HTR-8/SVneo (cell line): ENCODE measurements at places on chromosomes 11 and 22.

- DNase-seq = no peak
Observed at GRCh38 chr22:26981541-26981940, 324.2 kb downstream of the MIAT start.

- no peak for DNase-seq
Observed at GRCh38 chr11:91158297-91158696, 935.4 kb upstream of the CHORDC1 start.

DNA sequence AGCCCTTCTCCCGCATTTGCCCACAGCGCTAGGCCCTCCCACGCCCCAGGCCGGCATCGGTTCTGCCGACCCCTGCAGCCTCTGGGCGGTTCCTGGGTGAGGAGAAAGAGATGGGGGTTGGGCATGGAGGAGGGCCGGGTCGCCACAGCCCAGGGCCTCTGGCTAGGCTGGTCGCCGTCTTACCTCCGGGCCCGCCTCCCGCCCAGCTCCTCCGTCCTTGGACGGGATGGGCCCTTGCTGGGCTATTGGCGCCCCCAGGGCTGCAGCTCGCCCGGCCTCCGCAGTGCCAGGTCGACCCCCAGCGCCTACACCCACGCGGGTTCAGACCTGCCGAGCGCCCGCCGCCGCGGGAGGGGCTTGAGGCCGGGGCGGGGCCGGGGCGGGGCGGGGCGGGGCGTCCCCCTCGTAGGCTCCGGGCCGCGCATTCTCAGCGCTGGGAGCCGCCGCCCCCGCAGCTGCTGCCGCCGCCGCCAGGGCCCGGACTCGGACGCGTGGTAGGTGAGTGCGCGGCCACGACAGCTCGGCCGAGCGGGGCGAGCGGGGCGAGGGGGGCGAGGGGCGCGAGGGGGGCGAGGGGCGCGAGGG lies at the start of gene CD151:
Gene CD151 (plus strand): TSS at position 424 of the 585 bp plus-strand sequence. CDS start 3,118 bp downstream, outside the sequence.
- peak; percentile 60 for DNase-seq

- peak; percentile 58 for DNase-seq
Observed at GRCh38 chr11:100563541-100564280, 123.4 kb upstream of the ARHGAP42 start.

DNA sequence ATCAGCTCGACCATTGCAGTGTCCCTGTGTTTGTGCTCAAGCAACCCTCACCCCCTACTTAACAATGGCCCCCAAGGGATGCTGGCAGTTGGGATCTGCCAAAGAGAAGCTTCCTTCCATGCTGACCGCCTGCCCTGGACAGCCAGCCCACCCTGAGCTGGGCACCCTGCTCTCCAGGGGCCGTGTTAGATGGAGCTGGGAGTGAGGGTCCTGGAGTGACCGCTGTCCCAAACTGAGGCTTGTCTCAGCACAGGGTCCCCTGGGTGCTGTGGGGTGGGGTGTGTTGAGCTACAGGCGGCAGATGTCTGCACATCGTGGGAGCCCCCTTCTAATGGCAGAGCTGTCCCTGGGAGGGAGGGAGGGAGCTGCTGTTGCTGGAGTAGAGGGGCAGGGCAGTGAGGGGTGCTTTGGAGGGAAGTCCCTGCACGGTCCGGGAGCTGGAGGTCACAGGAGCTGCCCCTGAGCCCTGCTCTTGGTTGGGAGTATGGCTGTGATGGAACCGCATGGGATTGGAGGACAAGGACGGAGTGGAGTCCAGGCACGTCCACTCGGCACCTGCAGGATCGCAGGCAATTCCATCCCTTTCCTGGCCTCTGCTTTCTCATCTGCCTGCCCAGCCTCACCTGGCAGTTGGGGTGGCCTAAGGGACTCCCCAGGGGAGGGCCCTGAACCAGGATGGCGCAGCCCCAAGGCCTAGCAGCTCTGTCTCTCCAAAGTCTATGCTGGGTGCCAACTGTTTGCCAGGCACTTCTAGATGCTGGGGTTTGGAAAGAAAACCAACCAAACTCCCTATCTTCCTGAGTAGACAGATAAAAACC lies 126.3 kb downstream of the ARHGAP8 start:
- DNase-seq = no peak

GRCh38 chr11:15062599-15062998 lies 10.8 kb upstream of the CALCB start:
- no peak for DNase-seq

GRCh38 chr11:1532606-1533341 lies 39.3 kb downstream of the DUSP8 start:
- DNase-seq = no peak

DNA sequence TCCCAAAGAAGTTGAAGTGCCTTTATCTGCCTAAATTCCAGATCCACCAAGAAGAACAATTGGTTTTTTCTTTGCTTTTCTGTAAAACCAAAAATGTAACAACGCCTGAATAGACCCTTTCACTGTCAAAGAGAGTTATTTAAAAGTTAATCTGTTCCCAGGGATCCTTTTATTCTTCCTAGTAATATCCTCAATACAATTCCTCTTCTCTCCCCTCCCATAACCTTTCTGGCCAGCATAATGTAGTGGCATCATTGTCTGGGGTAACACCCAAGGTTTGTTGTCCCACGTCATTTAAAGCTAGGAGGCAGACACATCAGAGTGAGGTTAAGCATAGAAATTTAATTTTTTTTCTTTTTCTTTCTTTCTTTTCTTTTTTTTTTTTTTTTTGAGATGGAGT lies 39.9 kb downstream of the MS4A2 start:
- DNase-seq = no peak

GRCh38 chr11:62922653-62923431 lies 1.7 kb upstream of the CHRM1 start:
- no peak for DNase-seq

- DNase-seq = peak; percentile 19
Observed at GRCh38 chr11:84800755-84801346, 826.3 kb downstream of the DLG2 start.

DNA sequence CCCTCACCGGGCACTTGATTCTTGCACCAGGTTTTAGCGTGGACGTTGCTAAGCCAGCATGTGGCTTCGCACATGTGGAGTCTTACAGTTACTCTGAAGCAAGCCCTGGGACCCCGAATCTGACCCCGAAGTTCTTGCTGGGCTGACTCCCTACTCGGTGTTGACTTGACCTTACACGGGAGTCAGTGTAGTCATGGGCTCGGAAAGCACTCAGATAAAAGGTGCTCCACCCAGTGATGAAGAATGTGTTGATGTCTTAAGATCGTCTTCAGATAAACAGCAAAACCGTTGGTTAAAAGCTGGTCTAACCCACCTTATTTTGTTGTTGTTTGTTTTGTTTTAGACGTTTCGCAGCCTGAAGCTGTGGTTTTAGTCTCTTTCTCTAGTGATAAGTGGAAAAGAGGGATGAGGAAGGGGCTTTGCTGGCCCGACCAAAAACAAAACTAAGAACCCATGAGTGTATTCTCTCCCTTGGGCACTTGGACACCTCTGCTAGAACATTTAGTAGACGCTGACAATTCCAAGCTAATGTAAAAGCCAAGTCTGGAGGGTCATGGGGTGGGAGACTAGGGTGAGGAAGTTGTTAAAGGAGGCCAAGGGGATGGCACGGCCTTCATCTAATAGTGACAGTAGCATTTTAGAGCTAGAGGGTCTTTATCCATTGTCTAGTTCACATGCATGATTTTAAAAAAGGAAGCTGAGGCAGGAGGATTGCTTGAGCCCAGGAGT lies 69.9 kb downstream of the BCR start:
- DNase-seq = no peak

- DNase-seq = no peak
Observed at GRCh38 chr11:34268906-34269430, 88.8 kb downstream of the ABTB2 start.

DNA sequence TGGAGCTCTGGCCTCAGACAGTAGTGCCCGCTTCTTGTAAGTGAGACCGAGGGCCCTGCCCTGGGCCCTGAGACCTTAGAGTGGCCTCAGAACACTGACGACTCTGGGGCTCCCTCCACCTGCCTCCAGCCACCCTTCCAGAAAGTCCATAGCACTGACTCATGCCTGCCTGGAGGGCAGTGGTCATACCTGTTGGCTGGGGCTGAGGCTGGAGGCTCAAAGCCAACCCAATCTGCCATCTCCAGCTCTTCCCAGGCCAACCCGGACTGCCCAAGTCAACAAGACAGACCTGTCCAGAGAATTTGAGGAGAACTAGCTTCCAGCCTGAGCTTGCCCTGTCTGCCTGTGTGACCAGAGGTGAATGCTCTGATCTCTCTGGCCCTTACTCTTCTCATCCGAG lies 66.9 kb upstream of the TTLL12 start:
- DNase-seq = no peak

DNA sequence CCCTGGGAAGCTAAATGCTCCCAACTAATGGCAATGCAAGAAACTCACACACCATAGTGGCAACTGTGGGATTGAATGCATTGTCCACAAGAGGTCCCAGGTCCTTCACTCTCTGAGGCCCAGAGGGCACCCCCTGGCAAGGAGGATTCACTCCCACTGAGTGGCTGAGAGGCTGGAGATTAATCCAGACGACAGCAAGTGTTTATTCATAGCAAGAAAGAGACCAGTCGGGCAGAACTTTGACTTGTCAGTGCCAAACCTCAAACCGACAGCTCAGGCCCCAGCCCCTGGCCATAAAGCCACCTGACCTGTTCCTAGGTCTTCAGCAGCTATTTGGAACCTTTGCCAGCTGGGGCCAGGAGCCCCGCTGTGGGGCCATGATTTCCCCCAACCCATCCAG lies 54.5 kb upstream of the MPEG1 start:
- no peak for DNase-seq

DNA sequence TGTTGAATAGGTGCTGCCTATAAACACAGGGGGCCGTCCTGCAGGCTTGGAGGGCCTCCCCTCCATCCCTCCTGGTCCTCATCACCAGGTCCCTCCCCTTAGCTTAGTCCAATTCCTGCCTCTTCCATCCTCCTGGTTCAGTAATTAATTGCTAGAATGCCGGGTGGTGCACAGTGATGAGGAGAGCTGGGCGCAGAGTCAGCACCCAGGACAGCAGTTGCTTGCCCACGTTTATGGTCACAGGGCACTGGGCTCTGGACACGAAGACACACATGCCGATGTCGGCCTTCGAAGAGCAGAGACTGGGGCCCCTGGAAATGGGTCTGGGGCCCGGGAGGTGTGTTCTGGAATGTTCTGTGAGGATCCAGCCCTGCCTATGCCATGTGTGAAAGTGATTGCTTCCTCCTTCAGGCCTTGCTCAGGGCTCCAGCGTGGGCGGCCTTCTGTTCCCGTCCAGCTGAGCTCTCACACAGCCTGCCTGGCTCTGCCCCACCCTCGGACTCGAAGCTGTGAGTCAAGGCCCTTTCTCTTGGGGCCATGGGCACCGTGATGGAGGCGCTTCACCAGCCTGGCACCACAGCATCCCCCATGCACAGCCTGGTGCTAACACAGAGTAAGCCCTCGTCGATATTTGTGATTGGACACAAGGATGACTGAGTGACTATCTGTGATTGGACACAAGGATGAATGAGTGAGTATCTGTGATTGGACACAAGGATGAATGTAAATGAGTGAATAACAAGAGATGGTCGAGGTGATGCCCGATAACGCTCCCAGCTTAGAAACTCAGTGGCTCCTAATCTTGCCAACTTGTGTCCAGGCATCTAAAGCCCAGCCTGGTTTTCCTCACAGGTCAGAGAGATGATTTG lies 884.7 kb downstream of the BRD1 start:
- DNase-seq = no peak

GRCh38 chr22:32203181-32204039 lies 1.5 kb downstream of the RFPL2 start:
- no peak for DNase-seq

DNA sequence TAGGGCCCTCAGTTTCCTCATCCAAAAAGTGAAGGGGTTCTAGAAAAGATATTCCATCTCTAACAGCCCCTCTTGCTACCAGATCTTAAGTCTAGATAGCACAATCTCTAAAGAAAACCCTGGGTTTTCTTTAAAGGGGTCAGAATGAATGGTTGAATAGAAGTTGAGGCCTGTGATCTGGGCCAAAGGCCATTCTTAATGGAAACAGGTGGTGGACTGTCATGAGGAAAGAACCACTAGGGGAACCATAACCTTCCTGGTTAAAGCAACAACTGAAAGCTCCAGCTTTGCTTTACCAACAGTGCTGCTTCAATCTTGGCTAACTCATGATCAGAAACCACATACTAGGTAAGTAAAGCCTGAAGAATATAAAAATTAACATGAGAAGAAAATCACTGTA lies 1.8 kb downstream of the CELF1 start:
- no peak for DNase-seq

- no peak for DNase-seq
Observed at GRCh38 chr11:119110439-119110838, 3.3 kb downstream of the C2CD2L start.

- no peak for DNase-seq
Observed at GRCh38 chr22:24707470-24707801, 67.1 kb downstream of the PIWIL3 start.

DNA sequence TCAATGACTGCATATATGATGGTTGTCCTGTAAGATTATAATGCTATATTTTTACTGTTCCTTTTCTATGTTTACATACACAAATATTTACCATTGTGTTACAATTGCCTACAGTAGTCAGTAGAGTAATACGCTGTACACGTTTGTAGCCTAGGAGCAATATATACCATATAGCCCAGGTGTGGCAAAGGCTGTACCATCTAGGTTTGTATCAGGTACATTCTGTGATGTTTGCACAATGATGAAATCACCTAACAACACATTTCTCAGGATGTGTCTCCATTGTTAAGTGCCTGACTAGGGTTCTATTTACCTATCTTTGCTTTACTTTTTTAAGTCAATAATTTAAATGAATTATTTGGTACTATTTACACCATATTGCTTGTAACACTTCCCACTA lies 21.9 kb downstream of the PRR5L start:
- no peak for DNase-seq

GRCh38 chr22:43256569-43256968 lies 69.6 kb upstream of the TTLL12 start:
- DNase-seq = no peak

- DNase-seq = peak; percentile 93
Observed at GRCh38 chr11:10490398-10491241, 35.6 kb downstream of the AMPD3 start.

GRCh38 chr11:72072348-72072747 lies 8.0 kb downstream of the NUMA1 start:
- DNase-seq = peak; percentile 59

DNA sequence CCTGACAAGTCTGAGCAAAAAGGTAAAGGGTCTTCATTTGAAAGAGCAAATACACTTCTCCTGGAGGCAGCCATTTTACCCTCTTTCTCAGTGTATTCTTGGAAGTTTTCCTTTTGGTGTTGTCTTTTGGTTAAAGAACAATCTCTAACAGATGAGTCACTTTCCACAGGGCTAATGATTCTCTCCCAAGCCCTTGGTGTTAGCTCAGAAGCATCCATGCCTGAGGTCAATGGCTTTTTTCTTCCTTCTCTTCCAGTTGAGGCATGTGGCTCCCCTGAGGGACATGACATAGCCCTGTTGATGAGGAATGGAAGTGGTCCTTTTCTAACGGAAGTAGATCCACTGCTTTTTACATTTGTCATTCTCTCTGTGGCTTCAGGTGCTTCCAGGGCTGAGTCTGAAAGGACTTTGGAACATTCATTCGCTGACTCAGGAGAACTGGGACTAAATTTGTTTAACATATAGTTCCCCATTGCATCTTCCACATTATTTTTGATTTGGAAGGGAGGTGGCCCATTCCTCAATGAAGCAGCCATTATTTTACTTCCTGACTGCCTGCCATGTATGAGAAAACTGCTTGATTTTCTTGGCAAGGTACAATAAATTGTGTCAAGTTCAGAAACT lies 13.8 kb upstream of the POGLUT3 start:
- no peak for DNase-seq

GRCh38 chr11:81253244-81253643 lies 1480.4 kb downstream of the FAM181B start:
- DNase-seq = no peak
